ENCODE measurements at places on chromosomes 7 and 10.

- DNase-seq = no peak
Observed at GRCh38 chr10:11685787-11686218, 56.4 kb upstream of the ECHDC3 start.

DNA sequence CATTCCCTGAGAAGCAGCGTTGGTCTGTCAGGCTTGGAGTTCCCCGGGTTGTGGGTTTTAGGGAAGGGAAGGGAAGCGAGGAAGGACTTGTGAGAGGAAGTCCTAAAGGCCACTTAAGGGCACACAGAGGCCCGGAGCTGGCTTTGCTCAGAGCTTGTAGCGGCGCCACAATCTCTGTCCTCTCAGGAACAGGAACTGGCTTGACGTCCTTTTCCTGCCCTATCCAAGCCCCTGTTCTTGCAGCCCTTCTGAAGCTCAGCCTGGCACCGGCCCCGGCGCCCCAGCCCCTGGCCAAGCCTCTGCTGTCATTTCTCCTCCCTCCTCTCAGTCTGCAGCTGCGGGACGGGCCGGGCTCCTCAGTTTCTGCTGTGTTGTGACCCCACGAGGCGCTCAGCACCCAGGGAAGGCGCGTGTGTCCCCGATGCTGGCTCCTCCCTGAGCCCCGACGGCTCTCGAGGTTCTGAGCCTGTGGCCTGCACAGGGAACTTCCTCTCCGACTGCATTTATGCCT is at the start of gene GIMAP8:
Gene GIMAP8 (plus strand): TSS at position 140 of the 511 bp plus-strand sequence. CDS start 16,069 bp downstream, outside the sequence.
- no peak for DNase-seq

DNA sequence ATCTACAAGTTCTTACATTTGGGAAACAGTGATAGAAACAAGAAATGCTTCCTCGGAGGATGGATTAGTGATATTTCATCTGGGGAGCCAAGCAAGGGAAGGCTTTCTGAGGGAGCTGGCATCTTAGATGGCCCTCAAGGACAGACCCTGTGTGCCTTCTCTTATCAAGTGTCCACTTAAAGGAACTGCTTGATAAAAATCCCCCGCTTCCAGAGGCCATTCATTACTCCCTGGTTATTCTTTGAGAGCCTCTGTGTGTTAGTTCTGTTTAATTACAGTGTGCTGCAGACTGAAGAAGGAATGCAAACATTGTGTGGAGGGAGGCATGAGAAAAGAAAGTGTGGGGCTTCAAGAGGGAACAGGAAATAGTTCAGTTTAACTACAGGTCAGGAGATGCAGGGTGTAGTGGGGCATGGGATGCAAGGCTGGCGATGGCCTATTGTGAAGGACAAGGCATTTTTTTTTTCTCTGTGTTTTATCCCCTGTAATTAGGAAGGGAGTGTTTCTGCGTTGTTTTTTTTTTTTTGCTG is 145.4 kb downstream of the SNX10 start:
- no peak for DNase-seq

GRCh38 chr10:59622320-59623132 is 87.1 kb downstream of the SLC16A9 start:
- no peak for DNase-seq

- no peak for DNase-seq
Observed at GRCh38 chr10:1366322-1366691, 310.1 kb downstream of the WDR37 start.

- no peak for DNase-seq
Observed at GRCh38 chr7:80734011-80734410, 95.6 kb downstream of the CD36 start.

GRCh38 chr7:25845464-25845863 is 306.5 kb upstream of the NFE2L3 start:
- DNase-seq = no peak

DNA sequence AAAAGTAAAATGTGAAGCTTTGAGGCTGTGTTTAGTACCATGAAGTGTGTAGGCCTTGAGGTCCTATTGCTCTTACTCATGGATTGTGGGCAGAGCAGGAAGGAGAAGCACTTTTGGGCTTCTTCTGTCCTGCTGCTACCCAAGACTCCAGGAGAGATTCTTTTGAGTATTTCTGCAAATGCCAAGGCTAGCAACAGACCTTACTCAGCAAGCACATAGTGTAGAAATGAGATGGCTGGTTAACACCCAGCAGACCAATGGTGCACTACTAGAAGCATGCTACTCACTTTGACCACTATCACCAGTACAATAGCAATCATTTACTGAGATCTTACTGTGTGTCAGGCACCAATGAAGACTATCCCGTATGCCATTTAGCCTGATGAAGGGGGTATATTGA is 3.2 kb downstream of the PLPP4 start:
- DNase-seq = no peak

DNA sequence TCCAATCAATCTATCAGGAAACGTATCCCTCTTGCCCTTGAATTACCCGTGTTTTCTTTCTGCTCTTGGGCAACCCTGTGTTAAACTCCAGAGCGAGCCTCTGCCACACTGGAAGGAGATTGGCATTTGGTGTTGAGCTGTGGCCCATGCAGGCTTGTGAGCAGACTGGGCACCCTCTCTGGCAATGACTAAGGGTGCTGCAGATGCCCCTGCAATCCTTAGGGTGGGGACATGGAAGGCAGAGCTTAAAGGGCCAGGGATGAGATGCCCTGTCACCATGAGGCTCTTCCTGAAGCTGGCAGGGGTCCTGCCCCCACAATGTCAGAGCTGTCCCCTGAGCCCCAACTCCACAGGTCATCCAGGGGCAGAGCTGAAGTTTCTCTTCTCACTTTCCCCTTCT is 19.5 kb upstream of the FAM180A start:
- no peak for DNase-seq

GRCh38 chr10:15200626-15201025 is 32.1 kb upstream of the NMT2 start:
- no peak for DNase-seq

DNA sequence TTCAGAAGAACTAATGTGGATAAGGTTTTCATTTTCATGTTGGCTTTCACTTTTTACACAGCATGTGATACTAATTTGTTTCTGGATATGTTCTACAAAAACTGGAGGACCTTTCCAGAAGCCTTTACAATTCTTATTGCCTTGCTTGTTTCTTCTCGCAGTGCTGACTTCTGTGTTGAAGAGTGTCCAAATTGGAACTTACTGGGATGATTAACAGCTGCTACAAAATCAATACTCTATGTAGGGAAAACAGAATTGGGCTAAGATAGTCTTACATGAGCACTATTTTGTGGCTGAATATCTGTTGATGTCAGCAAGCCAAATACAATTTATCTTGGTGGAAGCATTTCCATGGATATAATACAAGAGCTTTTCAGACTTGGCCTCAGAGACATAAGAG is 351.2 kb downstream of the DGKB start:
- DNase-seq = no peak

DNA sequence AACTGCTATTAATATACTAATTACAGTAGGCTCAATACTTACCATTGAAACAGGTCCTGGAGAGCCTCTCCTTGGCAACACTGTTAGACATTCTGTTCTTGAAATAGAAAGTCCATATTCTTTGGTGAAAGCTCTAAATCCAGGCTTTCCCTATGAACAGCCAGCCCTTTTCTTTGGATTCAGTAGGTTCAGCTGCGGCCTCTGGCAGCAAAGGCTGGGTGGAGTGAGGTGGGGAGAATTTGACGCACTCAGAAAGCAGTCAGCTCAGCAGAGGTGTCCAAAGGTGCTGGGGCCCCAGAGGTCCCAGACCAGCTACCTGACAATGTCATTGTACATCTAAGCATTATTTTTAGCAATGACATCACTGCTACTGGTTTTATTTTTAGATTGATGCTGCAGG is 146.1 kb downstream of the GRK5 start:
- no peak for DNase-seq

DNA sequence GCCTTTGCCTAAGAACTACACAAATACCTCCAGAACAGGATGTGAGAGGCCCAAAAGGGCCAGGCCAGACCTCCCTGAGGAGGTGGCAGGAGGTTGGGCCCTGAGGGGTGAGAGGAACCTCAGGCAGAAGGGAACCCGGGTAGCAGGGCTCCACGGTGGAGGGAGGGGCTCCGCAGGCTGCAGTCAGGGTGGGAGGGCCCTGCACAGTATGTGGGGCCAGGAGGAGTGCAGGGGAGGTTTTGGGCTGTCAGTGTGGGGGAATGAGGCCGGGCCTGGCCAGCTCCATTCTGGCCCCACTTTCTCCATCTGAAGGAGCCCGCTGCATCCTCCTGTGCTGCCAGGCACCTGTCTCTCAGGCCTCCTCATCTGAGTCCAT is 25.9 kb downstream of the DNAJB12 start:
- DNase-seq = no peak

DNA sequence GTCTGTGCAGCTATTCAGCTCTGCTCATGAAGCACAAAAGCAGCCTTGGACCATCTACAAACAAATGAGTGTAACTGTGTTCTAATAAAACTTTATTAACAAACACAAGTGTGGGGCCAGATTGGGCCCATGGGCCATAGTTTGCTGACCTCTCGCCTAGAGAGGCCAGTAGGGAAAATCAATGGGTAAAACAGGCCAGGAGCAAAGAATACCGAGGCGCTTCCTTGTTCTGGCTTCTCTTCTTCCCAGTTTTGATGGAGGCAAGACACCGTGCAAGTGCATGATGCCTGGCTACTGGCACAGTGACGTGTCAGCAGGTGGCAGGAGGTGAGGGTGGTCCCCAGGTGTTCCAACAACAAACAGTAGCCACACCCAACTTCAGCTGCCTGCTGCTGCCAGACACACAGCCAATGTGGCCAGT is 94.3 kb upstream of the SDK1 start:
- DNase-seq = no peak

- no peak for DNase-seq
Observed at GRCh38 chr10:21099291-21100062, 202.4 kb upstream of the NEBL start.

GRCh38 chr10:45155784-45156183 is 155.1 kb downstream of the ZNF22 start:
- no peak for DNase-seq

DNA sequence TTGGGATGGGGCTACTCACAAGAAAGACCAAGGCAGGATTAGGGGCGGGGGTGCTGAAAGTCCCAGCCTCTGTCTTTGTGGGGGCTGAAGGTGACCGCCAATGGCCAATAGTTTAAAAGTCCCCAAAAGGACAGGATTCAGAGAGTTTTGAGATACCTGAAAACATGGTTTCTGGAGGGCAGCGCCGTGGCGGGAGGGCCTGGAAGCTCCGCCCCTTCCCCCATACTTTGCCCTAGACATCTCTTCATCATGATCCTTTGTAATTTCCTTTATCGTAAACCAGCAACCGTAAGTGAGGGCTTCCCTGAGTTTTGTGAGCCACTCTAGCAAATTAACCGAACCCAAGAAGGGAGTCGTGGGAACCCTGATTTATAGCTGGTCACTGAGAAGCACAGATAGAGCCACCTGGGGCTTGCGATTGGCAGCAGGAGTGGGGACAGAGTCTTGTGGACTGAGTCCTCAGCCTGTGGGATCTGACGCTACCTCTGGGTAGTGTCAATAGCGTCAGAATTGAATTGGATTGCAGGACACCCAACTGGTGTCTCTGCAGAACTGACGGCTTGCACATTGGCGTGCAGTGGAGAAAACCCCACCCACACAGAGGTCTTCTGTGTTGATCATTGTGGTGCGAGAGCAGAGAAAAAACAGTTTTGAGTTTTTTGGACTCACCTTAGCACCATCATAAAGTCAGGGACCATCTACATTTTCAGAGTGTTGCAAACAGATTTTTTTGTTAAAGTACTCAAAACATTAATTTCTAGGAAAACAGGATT is 169.3 kb downstream of the USP6NL start:
- no peak for DNase-seq

DNA sequence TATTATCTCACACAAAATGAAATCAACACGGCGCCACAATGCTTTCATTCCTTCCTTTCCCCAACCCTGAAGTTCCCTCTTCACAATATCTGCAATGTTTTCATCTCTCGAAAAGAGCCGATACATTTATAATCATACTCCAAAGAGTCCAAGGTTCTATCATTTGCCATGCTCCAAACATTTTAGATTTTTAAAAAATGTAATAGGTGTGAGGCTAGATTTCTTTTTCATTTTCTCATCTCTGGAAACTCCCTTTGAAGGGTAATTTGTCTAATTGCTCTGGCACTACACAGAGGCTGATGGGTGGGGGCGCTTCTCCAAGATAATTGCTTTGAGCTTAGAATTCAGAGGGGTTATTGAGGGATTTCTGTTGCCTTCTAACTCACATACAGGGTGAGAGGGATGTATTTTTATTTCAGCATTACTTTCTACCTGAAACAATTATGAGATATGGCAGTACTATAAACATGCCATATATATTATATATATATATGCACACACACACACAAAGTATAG is 4.9 kb downstream of the DLX5 start:
- DNase-seq = no peak

GRCh38 chr10:90665905-90666662 is 191.8 kb downstream of the HTR7 start:
- DNase-seq = no peak

- no peak for DNase-seq
Observed at GRCh38 chr10:76353237-76353851, 921.9 kb downstream of the LRMDA start.

DNA sequence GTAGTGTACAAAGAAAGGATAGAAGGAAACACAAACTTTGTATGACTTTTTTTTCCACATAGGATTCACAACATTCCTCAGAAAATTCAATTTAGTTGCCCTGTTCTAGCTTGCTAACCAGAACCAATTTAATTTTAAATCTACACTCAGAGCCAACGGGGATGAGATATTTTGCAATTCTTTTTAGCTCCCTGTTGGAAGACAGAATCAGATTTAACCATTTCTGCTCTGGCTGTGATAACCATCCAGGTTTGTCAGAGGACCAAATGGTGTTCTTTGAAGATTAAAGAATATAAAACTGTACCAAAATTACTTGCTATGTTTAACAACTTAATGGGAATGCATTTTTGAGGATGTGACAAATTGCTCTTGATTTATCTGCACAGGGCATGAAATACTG is 319.7 kb downstream of the HPSE2 start:
- no peak for DNase-seq

DNA sequence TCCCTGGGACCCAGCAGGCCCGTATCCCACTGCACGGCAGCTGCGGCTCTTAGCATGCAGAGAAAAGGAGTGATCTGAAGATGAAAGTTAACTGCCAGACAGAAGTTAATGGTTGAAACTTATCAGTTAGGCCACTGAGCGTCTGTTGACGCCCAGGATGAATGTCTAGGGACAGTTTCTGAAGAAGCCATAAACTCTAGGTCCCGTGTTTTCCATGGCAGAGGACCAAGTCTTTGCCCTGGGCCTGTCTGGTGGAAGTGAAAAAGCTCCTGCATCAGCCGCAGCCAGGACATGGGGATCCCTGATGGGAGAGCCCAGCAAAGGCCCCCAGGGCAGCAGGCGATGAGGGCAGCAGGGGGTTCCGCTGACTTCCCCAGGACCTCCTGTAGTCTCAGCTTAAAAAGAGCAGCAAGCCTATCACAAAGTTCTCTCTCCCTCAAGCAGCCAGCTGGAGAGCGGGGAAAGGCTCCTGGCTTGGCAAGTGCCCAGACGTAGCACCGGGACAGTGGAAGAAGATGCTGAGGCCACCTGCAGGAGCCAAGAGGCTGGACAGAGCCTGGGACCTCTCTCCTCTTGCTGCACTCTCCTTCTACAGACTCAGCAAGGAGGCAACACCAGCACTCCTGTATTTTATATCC is 79.6 kb downstream of the TNS3 start:
- DNase-seq = no peak

- no peak for DNase-seq
Observed at GRCh38 chr7:15544050-15544449, 17.8 kb downstream of the AGMO start.

- no peak for DNase-seq
Observed at GRCh38 chr10:66929375-66929774, 3.5 kb downstream of the LRRTM3 start.
